ENCODE measurements at places on chromosomes 3 and 15. TPM values are rescaled to one million over a fixed set of nuclear protein-coding genes. Genes with fewer than 3 reads are reported as not detected.

The PLSCR2 gene
- not detected for total RNA-seq

The KNG1 gene
- not detected for total RNA-seq

DNA sequence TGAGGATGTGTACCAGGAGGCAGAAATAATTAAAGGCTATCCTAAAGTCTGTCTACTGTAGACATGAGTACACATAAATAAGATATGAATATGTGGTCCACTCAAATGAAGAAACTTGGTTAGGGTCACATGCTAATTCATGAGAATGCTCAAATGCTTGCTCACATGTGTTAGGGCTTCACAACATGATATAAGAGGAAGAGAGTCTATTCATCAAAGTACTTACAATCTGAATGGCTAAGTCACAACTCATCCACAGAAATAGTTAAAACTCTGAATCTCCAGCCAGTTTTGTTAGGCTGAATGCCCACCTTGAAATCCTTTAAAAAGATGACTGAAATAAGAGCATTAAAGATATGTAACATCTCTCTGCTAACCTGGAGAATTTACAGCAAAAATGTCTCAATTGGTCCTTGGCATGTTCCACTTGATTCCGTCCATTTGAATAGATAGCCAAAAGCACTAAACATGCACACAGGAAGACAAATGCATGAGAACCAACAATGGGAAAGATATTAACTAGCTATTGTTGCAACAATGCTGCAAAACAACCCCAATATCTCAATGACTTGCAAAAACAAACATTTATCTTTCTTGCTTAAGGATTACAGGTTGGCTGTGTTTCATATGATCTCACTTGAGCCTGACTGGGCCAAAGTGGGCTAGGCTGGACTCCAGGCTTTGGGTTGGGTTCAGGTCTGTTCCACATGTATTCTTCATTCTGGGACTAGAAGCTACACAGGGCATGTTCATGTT, 10.6 kb upstream of the TBC1D5 start:
- DNase-seq: no peak

DNA sequence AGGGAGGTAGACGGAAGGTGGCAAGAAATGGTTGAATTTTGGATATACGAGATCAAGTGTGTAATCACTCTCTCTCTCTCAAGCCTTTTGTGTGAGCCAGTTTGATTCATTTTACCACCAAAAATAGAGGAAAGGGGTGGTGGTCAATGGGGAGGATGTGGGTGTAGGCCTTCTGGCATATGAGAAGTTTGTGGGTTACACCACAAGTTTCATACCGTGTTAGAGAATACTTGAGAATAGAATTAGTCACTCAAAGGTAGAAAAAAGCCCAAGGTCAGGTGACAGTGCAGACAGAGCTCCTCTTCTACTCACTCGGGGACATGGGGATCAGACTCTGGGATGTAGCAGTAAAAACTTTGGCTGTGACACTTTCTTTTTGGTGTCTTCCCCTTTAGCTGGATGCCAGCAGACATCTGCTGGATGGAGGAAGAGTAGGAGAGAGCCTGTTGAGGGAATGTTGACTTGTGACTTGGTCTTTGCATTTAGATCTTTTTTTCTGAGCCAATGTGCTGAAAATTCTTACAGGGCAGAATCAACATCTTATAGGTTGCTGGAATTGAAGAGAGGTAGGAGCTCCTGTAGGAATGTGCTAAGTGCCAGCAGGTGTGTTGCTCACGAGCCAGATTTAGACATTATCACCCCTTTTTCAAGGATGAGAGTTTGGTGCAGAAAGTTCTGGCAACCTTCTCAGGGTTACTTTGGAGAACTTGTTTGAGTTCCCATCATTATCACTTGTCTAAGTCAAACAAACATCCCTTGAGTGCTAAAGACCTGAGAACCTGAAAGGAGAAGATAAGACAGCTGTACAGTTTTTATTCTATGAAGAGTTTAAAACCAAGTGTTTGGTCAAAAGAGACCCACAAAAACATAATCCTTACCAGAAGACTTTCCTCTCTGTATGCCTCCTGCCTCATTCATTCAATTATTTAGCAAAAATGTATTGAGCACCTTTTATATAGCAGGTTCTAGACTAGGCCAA, 43.9 kb upstream of the RYK start:
- no peak for DNase-seq

DNA sequence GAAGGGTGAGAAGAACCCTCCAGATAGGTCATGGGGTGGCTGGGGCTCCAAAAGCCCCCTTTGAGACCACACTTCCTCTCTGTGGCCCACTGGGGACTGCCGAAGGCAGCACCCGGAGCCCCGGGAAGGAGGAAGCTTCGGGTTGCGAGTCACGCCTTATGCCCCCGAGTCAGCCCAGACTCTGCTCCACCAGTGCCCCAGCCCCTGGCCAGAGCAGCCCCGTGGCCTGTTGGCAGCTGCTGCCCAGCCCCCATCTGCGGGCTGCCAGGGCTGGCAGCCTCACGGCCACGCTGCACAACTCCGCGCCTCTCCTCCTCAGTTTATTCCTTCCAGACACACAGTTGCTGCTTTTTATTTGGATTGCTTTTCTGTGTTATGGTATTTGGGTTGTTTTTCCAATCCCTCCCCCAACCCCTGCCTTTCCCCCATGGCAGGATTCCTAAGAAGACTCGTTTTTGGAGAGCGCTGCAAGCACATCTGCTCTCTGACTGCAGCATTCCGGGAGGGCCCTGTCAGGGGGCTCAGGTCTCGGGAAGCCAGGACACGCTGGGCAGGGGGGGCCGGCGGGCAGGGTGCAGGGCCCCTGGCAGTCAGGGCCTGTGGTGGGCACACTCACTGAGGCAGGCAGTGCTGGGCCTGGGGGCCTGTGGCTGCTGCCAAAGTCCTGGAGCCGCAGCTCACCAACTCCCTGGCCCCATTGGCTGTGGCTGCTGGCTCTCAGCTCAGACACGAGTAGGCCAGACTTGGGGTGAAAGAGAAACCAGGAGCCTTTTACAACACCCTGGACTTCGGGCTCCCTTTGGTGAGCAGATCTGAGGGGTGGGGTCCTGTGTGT, 20.2 kb downstream of the MAGEF1 start:
- DNase-seq: no peak

The SERP1 gene
- 134 TPM for total RNA-seq
